Nucleus accumbens (tissue), 56 donors: ENCODE measurements at places on chromosomes 13 and 19.

- no peak for DNase-seq
Measured at GRCh38 chr19:19379527-19379926, 25.9 kb upstream of the GATAD2A start.

GRCh38 chr19:30084390-30084819 lies 142.4 kb downstream of the URI1 start:
- DNase-seq: no peak

DNA sequence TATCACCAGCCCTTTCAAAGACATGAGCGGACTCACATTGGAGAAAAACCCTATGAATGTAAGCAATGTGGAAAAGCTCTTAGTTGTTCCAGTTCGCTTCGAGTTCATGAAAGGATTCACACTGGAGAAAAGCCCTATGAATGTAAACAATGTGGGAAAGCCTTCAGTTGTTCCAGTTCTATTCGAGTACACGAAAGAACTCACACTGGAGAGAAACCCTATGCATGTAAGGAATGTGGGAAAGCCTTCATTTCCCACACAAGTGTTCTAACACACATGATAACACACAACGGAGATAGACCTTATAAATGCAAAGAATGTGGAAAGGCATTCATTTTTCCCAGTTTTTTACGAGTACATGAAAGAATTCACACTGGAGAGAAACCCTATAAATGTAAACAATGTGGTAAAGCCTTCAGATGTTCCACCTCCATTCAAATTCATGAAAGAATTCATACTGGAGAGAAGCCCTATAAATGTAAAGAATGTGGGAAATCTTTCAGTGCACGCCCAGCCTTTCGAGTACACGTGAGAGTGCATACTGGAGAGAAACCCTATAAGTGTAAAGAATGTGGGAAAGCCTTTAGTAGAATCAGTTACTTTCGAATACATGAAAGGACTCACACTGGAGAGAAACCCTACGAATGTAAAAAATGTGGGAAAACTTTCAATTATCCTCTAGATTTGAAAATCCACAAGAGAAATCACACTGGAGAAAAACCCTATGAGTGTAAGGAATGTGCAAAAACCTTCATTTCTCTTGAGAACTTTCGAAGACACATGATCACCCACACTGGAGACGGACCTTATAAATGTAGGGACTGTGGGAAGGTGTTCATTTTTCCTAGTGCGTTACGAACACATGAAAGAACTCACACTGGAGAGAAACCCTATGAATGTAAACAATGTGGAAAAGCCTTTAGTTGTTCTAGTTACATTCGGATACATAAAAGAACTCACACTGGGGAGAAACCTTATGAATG lies 17.6 kb downstream of the ZNF791 start:
- no peak for DNase-seq

GRCh38 chr13:24642219-24642618 lies 38.0 kb upstream of the ATP12A start:
- DNase-seq: no peak

DNA sequence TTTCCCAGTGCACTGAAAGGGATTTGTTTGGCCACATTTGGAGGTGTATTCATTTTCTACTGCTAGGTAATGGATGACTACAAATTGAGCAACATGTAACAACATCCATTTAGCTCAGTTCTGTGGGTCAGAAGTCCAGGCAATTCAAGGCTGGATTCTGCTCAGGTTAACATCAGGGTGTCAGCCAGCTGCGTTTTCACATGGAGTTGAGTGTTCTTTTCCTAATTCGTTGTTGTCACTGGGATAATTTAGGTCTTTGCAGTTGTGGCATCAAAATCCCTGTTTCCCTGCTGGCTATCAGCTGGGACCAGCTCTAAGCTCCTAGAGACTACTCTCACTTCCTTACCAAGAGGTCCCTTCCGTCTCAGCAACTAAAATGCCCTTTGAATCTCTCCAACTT lies 25.4 kb downstream of the MIR17HG start:
- no peak for DNase-seq

DNA sequence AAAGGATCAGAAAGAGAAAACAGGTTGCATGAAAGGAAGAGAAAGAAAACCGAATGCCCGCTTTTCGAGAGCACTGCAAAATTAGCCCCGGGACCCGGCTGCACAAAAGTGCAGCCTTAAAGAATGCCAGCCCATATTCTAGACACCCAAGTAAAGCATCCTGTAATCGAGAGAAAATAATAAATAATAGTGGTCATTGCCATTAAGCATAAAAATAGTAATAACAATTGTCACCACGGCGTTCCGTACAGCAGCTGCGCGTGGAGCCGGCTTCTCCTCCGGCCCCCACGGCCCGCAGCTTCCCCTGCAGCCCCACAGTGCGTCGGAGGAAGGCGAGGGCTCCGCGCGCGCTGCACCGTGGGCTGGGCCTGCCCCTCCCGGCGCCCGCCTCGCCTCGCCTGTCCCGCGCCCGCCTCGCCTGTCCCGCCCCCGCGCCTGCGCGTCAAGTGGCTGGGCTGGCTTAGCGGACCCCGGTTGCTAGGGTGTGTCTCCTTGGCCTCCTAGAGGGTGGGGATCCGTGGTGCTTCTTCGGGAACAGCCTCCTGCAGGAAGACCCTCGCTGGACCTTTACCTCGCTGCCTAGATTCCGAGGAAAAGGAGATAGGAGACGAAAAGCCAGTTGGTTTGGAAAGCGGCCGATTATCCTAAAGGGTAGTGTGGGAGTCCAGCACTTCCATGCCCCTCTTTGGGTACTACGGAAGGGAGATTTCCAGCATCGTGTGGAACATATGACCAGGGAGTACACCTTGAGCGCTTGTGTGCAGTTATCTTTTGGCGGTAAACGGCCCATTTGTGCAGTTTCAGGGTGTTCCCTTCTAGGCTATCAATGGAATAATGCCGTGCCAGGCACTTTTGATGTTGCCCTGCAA lies at the start of gene LRRC63:
Gene LRRC63, plus strand, starts transcription at position 446 of the 869 bp plus-strand sequence. CDS start 1,107 bp downstream, outside the sequence.
- peak; percentile 4 for DNase-seq

DNA sequence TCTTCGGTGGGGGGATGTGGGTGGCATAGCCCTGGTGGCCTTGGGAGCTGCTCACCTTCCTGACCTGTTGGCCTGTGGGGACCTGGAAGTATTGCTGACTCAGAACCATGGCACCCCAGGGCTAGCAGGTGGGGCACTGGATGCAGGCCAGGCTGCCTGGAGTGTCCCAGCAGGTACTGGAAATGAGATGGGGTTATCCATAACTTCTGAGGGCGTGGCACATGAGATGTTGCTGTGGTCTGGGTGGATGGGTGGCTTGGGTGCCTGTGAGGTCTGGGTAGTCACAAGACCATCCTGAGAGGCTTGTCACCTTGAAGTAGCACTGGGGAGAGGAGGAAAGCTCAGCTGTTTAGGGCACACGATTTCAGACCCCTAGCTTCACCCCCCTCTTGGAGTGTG lies 636 bp upstream of the RNF225 start:
- no peak for DNase-seq

GRCh38 chr13:29547153-29547552 lies 48.3 kb downstream of the SLC7A1 start:
- DNase-seq: no peak

GRCh38 chr19:49347191-49347590 lies 12.0 kb downstream of the CD37 start:
- DNase-seq: no peak

DNA sequence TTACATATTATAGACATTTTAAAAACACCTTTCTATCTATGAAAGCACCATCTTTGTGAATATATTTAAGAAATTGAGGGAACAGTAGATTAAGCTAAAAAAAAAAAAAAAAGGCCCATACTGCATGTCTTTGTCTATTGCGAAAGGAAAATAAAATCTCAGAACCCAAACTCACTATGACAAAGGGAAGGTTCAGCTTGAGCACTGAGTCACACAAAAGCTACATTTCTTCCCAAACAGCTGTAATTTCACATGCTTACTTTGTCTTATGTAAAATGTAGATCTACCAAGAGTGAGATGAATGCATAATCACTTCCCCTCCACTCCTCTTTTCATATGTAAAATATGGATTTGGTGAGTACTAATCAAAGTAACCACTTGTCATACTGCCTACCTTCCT lies 640.1 kb upstream of the KLF12 start:
- DNase-seq: no peak

- DNase-seq: no peak
Measured at GRCh38 chr13:40272776-40273139, 393.7 kb downstream of the FOXO1 start.

DNA sequence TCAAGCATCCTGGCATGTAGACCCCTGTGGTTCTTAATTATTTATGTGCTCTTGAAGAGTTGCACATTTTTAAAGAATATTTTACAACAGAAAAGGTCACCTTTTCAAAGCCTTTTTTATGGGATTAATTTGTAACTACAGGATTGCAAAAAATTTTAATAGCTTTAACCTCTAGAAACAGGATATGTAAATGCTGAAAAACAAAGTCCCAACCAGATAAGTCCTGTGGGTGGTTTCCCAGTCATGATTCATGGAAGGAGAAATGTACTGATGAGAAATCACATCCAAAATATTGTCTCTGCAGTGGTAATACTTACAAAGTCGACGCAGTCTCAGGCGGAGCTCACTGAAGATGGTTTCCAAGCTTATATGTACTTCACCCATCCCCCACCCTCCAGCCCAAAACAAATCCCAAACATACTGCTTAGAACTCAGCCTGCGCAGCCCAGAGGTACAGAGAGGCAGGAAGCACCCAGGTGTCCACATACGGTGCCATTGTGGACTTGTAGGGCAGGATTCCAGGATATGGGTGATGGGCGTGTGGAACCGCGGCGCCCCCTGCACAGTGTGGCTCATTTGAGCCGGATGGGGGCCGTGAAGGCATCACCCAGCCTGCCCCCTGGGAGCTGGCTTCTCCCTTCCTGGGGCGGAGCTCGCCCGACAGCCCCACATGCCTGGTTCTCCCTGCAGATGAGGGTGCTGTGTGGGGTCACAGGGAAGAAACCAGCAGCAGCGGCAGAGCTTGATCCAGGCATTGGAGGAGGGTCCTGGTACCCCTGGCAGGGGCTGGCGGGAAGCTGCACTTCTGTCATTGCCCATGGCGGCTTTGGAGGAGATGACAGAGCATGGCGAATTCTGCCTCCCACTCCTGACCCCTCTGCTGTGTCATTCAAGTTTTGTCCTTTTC lies 101.2 kb downstream of the ATP11A start:
- DNase-seq: no peak

GRCh38 chr19:13817018-13817614 lies 21.9 kb downstream of the ZSWIM4 start:
- DNase-seq: no peak

DNA sequence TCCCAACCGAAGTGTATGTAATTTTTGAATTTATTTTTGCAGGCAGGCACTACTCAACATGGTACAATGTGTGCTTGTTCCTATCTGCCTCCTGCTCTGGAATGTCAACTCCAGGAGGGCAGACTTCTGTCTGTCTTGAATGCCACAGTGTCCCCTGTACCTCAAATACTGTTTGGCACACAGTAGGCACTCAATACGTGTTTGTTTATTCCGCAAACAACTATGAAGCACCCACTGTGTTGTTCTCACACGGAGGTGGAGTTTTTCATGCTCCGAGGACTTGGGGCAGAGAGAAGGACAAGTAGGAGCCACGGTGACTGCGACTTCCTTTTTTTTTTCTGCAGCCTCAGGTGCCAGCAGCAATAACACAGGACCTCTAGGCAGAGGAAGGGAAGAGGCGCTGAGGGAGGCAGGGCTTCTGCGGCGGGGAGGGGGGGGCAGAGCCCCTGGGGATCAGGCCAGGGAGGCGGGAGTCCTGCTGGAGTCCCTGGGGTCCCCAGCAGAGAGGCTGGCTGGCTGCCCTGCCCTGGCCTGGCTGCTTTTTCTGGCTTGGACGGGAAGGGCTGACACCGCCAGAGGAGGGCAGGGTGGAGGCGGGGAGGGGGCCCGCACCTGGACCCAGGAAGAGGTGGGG lies 29.3 kb upstream of the TNFAIP8L1 start:
- no peak for DNase-seq

DNA sequence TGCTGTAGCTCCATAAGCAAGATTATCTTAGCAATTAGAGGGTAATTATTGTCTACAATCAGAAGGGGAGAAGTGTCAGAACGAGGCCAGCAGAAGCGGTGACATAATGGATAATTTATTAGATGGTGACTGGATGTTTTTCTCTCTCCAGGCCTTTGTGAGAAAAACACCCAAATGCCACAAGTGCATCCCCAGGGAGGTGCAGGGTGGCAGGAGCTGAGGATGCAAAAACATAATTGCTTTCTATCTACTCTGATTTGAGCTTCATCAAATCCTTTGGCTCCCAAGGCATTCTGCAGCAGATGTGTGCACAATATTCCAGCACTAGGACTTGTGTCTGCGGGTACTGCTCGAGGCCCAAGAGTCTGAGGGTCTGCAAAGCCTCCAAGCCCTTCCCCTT lies 220.1 kb upstream of the SERP2 start:
- no peak for DNase-seq

- no peak for DNase-seq
Measured at GRCh38 chr13:48178126-48178525, 54.9 kb upstream of the ITM2B start.

GRCh38 chr13:20974981-20975585 lies 72.5 kb upstream of the XPO4 start:
- no peak for DNase-seq

GRCh38 chr13:61084988-61085387 lies 330.7 kb downstream of the PCDH20 start:
- no peak for DNase-seq

DNA sequence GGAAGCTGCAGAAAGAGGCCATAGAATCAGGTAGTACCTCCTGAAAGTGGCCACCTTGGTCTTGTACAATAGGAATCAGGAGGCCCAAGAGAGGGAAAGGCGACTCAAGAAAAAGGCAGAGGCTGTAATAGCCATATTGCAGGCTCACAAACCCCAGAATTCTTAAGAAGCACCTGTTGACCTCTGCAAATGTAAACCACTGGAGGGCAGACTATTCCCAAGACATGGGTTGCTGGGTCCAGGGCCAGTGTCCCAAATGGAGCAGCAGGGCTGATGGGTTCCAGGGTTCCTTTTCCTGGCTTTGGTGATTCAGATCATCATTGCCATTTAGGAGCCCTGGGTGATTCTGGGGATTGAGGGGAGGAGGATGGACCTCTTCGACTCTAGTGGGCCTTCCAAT lies 167.6 kb downstream of the B3GLCT start:
- DNase-seq: no peak

DNA sequence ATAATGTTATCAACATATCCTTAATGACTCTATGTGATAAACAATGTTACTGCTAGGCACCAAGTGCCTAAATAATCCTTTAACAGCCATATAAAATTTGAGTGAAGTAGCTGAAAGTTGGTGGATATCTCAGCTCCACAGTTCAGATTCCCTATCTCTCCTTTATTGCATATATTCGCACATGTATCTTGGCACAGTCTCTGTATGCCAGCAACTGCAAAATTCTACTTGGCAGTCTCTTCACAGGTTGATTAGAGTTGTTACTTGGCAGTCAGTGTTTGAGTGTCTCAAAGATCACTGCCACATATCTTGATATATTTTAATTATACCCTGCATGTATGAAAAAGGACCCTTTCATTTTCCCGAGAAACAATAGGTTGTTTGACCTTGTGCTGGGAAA lies 879.3 kb downstream of the OLFM4 start:
- no peak for DNase-seq
